ENCODE measurements at places on chromosomes 5 and 9.

GRCh38 chr9:17342696-17343095 is 207.9 kb downstream of the CNTLN start:
- DNase-seq, result no peak

DNA sequence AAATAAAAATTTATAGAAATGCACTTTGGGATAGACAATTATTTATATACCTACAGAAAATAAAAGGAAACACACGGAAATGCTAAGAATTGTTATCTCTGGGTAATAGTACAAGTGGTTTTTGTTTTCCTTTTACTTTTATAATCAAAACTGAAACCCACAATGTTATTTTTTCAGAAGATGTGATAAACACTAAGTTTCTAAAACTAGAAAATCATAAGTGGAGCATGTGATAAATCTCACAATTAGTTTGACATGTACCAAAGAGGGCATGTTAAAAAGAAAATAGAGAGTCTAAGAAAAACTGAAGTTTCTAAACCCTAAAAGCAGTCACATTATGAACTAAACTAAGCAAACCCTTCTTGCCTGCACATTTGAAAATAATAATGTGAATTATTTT is 61.1 kb downstream of the OXCT1 start:
- no peak for DNase-seq

DNA sequence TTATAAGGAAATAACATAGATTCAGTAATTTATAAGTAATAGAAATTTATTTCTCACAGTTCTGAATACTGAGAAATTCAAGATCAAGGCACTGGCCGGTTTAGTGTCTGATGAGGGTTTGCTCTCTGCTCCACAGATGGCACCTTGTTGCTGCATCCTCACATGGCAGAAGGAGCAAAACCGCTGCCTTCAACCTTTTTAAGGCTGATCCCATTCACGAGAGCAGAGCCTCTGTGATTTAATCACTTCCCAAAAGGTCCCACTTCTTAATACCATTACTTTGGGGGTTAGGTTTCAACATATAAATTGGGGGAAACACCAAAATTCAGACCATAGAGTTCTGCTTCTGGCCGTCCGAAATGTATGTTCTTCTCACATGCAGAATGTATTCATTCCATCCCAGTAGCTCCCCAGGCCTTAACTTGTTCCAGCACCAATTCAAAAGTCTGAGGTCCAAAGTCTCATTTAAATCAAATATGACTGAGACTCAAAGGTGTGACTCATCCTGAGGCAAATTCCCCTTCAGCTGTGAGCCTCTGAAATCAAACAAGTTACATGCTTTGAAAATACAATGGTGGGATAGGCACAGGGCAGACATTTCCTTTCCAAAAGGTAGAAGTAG is 30.6 kb downstream of the BAAT start:
- DNase-seq, result no peak

DNA sequence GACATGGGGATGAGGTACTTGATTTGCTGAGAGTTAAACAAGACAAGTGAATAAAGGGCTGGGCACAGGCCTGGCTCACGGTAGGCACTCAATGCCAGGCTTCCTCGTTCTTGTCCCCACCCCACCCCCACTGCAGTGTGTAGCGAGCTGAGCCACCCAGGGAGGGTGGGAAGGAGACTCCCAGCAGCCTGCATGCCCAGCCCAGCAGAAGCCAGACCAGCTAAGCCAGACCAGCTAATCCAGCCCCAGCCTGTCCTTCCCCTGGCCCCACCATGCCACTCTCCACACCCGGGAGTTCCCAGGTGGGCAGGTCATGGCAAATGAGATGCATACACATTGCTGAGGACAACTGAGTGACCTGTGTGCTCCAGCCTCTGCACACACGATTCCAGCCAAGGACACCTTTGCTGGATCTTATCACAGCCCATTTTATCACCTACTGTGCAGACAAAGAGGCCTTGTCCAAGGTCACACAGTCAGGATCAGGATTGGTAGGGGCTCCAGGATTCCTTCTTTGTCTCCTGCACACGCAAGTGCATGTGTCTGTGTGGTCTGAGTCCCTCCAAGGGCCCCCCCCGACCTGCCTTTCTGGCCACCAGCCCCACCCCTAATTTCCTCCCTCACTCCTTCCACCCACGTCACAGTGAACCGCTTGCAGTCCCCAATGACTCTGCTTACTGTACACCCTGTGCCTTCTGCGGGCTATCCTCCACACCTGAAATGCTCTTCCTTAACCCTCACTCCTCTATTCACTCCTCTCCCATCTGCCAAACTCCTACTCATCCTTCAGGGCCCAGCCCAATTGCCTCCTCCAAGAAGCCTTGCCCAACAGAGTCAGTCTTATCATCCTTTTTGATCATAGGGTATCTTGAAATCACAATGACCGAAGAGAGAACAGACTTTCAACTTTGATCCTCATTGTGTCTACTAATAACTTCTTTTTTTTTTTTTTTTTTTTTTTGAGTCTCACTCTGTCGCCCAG is 26.6 kb downstream of the DUSP1 start:
- no peak for DNase-seq

DNA sequence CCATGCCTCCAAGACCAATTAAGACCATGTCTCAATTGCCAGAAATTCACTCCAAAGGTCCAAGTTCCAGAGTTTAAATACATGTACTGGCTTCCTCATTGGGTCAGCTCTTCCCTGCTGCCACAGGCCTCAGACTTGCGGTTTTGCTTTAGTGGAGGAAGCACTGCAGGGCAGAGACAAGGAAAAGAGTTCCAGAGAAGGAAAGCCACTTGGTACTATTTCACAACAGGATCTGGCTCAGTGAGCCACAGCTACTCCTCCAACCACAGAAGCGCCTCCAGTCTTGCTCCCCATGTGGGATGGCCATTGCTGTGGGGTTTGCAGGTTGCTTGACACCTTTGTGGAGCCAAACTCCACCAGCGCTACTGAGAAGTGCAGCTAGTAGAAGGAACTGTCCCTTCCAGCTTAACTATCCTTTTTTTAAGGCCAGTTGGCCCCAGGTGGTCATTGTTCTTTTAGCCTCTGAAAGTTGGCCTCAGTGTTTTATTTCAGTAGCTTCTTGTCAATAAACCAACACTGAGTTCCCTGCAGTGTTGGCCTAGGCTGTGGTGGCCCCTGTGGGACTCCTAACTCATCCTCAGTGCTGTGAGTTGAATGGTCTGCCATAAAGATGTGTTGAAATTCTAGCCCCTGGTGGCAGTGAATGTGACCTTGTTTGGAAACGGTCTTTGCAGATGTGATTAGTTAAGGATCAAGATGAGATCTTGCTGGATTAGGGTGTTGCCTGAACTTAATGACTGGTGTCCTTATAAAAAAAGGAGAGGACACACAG is 93.7 kb upstream of the DAP start:
- no peak for DNase-seq

DNA sequence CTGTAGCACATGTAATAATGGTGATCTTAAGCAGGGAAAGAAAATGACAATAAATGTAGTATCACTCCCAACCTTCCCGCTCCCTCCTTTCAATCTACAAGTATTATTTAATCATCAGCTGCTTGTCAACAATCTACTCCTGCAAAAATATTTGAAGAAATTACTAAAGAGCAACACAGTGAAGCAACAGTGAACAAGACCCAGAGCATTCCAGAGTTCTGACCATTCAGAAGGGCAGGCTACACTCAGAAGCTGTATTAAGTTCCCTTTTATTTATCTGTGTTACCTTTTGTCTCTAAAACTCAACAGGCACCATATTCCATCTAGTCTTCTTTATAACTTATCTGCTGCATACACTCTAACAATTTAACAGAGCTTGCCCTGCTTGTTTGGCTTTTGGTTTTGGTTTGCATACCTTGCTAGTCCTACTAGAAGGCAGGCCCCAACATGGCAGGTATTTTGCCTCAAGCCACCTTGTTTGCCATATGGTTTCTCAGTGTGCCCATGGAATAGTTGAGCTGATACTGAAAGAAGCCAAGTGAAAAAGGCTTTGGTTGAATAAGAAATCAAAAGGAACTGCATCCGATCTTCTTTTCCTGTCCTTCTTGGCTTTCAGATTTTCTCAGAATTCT is 253.9 kb downstream of the CEMIP2 start:
- no peak for DNase-seq

- no peak for DNase-seq
Observed at GRCh38 chr9:20043035-20043434, 254.2 kb upstream of the SLC24A2 start.

DNA sequence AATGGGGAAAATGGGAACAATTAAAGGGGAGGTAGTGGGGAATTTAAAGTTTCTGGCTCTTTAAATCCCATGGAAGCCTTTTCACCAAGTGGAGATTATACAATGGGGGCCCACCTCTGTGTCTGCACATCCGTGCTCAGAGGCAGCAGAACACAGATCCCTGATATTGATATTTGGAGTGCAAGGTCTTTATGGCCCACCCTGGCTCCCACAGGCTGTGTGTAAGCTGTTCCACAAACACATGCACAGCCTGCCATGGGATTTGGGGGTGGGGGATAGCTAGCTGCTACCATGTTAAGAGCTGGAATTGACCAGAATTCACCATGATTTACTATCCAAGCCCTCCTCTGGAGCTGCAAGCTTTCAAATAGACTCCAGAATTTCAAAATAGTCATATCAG is 55.9 kb downstream of the RASGEF1C start:
- DNase-seq, result no peak

DNA sequence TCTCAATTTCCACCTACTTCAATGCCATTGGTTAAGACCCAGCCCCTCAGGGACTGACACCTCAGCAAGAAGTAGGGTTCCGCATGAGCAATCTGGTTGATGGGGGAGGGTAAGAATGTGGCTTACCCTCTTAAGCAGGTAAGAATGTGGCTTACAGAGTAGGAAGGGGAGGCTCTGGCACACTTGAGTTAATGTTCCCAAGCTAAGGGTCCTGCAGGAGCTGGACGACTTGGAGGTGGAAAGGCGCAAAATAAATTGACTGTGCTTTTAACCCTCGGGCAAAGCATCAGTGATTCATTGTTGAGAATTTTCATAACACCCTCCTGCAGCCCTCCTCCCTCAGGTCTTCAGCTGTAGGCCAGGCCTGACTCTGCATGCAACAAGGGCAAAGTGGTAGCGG is 24.9 kb upstream of the ADRA1B start:
- no peak for DNase-seq

DNA sequence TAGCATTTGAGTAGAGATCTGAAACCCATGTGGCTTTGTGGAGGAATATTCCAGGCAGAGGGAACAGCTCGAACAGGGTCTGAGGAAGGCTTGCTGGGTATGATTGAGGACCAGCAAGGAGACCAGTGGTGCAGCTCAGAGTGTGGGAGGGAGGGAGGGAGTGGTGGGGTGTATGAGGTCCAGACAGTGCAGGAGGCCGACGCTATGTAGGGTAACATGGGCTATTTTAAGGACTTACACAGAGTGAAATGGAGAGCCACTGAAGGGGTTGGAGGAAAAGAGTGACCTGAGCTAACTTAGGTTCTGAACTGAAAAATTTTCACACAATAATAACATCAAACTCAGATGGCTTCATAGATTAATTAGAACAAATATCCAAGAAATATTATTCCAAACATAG is 41.9 kb downstream of the HMGXB3 start:
- DNase-seq, result no peak

DNA sequence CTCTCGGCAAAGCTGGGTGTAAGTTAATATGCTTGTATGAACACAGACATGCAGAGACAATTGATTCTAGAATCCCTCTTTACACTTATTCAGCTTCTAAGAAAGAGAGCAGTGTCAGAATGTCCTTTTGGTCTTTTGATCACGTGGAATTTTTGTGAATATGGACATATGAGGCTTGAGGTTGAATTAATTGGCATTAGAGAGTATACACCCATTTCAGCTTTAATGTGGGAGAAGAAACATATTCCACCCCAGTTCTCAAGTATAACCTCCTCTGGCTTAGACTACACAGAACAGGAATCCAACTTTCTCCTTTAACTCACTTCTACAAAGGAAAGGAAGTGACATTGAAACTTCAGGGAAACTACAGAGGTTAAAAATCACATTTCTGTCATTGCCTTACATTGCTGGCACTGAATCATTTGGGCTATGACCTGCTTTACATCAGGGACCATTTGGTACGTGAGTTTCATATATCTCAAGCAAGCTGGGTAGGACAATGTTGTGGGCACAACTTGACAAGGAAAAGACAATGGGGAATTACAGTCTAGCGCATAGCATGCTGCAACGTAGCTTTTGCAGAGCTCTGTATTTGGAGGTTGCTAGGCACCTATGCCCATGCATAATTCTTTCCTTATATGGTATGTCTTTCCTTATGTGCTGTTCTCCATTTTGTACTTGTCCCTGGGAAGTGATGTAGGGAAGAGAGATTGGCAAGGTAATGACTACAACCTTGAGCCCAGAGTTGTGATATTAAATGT is 19.5 kb downstream of the DAB2 start:
- DNase-seq, result no peak

GRCh38 chr5:78411586-78411985 is 51.2 kb downstream of the SCAMP1 start:
- no peak for DNase-seq

GRCh38 chr5:91042936-91043255 is 340.2 kb downstream of the ARRDC3 start:
- DNase-seq, result no peak

DNA sequence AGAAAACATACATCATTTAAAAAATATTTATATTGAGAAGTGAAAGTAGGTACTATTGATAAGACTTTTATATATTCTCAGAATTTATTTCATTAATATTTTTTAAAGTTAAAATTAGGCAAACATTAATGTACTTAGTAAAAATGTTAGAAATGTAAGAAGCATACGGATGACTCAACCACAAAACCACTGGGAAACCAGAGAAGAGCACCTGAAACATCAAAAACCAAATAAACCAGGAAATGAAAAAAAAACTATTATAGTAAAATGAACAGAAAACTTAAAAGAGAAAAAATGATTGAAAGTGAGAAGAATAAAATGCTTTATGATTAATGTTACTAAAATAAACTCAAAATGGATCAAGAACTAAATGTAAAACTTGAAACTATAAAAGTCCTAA is 233.2 kb upstream of the DAB2 start:
- DNase-seq, result no peak

GRCh38 chr5:96649251-96649662 is 12.9 kb upstream of the CAST start:
- no peak for DNase-seq

DNA sequence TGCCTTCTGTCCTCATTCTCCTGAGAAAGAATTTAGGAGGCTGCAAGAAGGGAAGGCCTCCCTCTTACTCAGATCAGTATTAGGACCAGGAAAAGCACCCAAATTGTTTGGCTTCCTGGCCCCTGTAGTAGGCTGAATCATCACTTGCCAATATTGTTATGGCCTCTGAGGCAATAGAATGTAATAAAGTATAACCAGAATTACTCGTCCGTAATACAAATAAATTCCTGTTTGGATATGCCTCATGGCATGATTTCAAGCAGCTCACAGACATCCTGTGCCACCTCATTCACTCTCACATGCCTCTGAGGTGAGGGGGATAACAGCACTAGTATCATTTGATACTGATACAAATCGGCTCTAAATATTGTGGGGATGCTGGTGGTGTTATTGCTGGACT is 427.3 kb downstream of the ISL1 start:
- DNase-seq, result no peak

DNA sequence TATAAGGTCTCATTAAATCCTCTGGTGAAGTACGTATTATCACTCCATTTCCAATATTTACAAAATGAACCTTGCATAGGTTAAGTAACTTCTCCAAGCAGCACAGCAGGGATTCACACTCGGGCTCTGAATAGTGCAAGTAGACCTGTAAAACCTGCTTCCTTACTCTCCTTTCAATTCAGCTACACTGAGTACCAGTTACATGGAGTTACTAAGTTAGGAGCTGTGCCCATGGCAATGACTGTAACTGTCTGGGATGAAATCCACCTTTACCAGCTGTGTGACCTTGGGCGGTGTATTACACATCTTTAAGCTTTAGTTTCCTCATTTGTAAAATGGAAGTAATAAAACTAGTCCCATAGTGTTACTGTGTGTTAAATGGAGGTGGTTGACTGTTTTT is 15.9 kb upstream of the MOB3B start:
- DNase-seq, result no peak

- no peak for DNase-seq
Observed at GRCh38 chr5:14306329-14306815, 163.2 kb downstream of the TRIO start.
